ENCODE measurements at places on chromosomes 12 and 14. TPM values are rescaled to one million over a fixed set of nuclear protein-coding genes. Genes with fewer than 3 reads are reported as not detected.

DNA sequence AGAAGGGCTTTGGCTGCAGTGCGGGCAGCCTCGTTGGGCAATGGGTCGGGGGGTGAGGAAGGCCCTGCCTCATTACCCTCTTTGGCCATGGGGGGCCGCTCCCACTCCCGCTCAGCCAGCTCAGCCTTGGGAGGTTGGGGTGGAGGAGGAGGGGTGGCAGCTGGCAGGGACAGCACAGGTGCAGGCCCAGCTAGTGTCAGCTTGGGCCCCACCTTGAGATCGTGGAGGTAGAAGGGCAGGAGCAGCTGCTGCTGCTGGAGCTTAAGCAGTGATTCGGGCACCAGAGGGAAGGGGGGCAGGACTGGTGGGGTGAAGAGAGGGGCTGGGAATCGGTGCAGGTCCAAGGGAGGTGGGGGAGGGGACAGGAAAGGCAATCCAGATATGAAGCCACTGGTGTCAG, 26.0 kb downstream of the ZFHX2 start:
- H3K4me1 ChIP-seq: peaks cover 8% of the 10 kb centered on the region
- H3K27ac ChIP-seq: no peak overlapping the region
- no peaks in the 10 kb centered on the region for H3K36me3 ChIP-seq
- H3K27me3 ChIP-seq: no peaks in the 10 kb centered on the region

GRCh38 chr12:44696542-44696941, 179.6 kb downstream of the NELL2 start:
- H3K4me3 ChIP-seq: no peak overlapping the region
- no peaks in the 10 kb centered on the region for H3K36me3 ChIP-seq
- peak; percentile 20 for DNase-seq
- H3K27ac ChIP-seq: no peak overlapping the region
- no peaks in the 10 kb centered on the region for H3K27me3 ChIP-seq

PDZRN4 gene
- 0.90 TPM for total RNA-seq

- peaks cover 75% of the 10 kb centered on the region for H3K4me1 ChIP-seq
- no peak overlapping the region for H3K27ac ChIP-seq
- H3K27me3 ChIP-seq: peaks cover 18% of the 10 kb centered on the region
- peak overlapping the region; percentile 98 for H3K4me3 ChIP-seq
Observed at GRCh38 chr12:54390176-54390667, 5.7 kb upstream of the ZNF385A start.

DNA sequence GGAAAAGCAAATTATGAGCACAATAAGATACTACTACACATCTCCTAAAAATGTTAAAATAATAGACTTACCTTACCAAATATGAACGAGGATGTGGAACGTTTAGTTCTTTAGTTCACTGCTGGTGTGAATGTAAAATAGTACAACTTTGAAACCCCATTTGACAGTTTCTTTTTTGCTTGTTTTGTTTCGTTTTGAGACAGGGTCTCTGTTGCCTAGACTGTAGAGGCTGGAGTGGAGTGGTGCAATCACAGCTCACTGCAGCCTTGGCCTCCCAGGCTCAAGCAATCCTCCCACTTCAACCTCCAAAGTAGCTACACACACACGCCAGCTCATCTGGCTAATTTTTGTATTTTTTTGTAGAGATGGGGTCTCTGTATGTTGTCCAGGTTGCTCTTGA, 136.4 kb upstream of the FAR2 start:
- no peaks in the 10 kb centered on the region for H3K4me1 ChIP-seq
- H3K4me3 ChIP-seq: no peak overlapping the region
- no peaks in the 10 kb centered on the region for H3K27me3 ChIP-seq
- H3K27ac ChIP-seq: no peak overlapping the region
- no peaks in the 10 kb centered on the region for H3K36me3 ChIP-seq

GRCh38 chr14:58572863-58573262, 64.9 kb upstream of the DACT1 start:
- no peaks in the 10 kb centered on the region for H3K36me3 ChIP-seq
- no peak for DNase-seq
- no peaks in the 10 kb centered on the region for H3K27me3 ChIP-seq
- no peak overlapping the region for H3K27ac ChIP-seq

- no peaks in the 10 kb centered on the region for H3K36me3 ChIP-seq
- DNase-seq: no peak
- H3K27me3 ChIP-seq: no peaks in the 10 kb centered on the region
- no peak overlapping the region for H3K27ac ChIP-seq
Observed at GRCh38 chr14:59926534-59926933, 6.6 kb downstream of the LRRC9 start.

DNA sequence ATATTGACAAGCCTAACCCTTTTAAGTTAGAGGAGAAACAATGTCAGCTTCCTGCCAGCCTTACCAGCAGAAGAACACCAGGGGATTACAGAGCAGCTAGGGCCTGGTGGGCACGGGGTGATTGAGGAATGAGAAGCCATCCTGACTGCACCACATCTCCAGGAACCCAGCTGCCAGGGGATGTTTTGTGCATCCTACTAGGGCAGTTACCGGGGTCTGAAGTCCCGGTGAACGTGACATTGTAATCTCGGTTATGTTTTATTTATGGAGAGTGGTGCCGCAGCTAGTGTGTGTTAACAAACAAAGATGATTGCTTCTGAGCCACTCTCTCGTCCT, 115.9 kb downstream of the BCL11B start:
- H3K27me3 ChIP-seq: no peaks in the 10 kb centered on the region
- no peak overlapping the region for H3K27ac ChIP-seq

GRCh38 chr12:76143343-76144244, 59.1 kb upstream of the NAP1L1 start:
- H3K4me1 ChIP-seq: no peaks in the 10 kb centered on the region
- no peak for DNase-seq
- H3K36me3 ChIP-seq: no peaks in the 10 kb centered on the region
- no peaks in the 10 kb centered on the region for H3K27me3 ChIP-seq

All from GM23338 (cell line).